ENCODE measurements at places on chromosomes 7 and 10.

DNA sequence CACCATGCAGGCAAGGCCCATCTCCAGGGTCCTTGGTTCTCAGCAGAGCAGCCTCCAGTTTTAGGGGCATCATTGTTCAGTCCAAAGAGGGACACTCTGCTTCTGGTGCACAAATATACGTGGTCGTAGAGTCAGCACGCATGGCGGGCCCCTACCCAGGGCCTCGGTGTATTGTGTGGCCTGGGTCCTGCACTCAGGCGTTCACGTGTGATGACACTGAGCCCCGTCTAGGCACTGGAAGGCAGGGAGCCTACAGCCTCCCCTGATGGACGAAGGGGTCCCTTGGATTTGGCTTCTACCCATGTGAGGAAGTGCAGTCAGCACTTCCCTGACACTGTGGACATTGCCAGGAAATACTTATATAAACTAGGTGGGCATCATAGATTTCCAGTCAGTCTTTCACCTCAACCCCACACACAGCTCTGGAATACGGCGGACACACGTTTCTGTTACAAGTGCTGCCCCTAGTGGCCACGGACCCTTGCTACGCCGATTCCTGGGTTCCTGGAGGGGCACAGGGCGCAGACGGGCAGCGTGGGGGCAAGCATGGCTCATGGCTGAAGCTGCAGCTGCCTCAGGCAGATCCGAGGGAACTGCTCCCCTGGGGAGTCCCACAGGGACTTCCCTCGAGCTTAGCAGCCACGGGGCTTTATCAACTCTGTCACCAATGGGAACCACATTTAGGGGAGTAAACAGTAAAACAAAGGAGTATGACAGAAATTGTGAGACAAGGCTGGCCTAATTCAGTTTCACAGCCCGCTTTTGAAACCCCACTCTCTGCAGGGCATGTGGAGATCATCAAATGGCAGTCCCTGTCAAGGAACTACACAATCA, 25.4 kb downstream of the AIFM2 start:
- DNase-seq, result no peak

- no peak for DNase-seq
These were observed 149.5 kb downstream of the FAM107B start for GRCh38 chr10:14625192-14625631.

- DNase-seq, result no peak
These were observed 51.1 kb upstream of the MEOX2 start for GRCh38 chr7:15737601-15738000.

GRCh38 chr10:583433-583832, 106.0 kb downstream of the DIP2C start:
- DNase-seq, result no peak

DNA sequence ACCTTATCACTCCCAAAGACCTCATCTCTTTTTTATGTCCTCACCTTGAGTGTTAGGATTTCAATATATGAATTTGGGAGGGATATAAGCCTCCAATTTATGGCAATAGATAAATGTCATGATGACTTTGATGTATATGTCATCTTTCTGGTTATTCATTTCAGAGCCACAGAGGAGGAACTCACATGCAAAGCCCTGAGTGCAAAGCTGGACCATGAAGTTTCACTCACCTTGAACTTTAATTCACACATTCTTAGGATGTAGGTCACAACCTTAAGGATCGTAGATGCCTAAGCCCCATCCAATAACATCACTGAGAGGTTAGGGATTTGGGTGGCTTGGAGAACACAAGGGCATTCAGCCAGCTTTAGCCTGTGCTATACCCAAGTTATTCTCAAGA, 81.9 kb upstream of the ZPBP start:
- DNase-seq, result no peak

GRCh38 chr10:24358022-24358421, 149.1 kb downstream of the KIAA1217 start:
- DNase-seq, result no peak

GRCh38 chr10:74150204-74150989, at the start of gene AP3M1:
Gene AP3M1, minus strand, starts transcription at chr10:74150828. Its CDS starts 12,449 bp downstream, at chr10:74138379.
- DNase-seq, result peak; percentile 78

DNA sequence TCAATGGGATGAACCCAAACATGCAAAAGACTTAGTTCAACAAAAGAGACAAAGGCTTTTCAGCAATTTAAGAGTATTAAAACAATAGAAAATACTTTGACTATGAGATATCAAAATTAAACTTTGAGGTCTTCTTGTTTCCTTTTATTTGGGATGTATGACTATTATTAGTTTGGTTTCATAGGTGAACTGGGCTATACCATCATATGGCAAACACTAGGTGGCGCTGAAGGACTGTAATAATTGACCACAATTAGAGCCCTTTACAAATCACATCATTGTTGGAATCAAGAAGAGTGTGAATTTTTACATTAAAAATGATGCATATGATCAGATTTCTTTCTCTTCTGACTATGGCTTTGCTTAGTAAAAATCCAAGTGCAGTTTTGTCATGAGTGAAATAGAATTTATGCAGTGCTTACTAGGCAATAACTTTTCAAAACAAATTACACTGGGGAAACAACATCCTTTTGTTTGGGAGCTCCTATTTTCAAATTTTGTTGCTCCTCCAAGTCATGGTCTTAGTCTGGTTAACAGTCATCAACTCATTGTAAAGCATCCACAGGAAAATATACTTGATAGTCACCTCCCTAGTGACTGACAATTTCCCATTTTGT, 14.7 kb upstream of the NXPH1 start:
- peak; percentile 65 for DNase-seq

GRCh38 chr7:2477447-2478398, 1.5 kb upstream of the GRIFIN start:
- DNase-seq, result no peak

DNA sequence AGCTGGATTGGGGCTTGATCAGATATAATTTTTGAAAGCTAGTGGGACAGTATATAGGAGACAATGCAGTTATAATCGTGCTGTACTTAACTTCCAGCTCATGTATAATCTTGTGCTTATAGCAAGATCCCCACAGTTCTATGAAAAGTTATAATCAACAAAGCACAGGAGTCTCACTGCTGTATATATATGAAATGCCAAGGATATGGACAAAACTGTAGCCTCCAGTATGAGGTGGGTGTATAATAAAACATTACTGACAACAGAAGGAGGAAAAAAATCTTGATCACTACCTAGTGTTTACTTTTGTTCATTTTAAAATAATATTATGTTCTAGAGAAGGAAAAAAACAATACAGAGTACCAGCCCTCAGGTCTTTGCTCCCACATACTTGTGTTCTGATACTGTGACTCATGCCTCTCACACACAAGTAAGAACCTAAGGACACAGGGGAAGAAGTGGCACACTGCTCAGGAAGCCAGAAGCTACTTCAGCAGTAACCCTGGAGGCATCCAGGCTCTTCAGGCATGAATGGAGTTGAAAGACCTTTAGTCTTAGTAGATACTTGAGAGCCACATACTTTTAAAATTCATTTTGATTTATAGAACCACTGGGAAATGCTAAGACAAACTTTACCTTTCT, 265.7 kb upstream of the IMMP2L start:
- DNase-seq, result no peak

DNA sequence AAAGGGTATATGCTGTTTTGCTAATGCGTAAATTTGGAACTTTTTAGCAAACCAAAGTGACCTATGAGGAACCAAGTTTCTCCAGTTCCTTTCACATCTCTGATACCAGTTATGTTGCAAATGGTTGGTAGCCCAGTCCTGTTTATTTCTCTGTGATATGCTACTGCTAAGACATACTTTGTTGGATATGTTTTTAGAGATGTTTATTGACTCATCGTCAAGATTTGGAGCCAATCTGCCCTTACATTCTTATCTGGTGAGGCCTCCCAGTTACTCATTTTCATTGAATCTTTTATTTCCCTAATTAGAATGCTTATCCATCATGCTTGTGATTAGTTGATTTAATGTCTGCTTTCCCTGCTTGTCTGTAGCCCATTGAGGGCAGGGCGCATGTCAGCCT, 58.9 kb downstream of the LRGUK start:
- DNase-seq, result no peak

- DNase-seq, result no peak
These were observed 31.2 kb downstream of the FOXK1 start for GRCh38 chr7:4713183-4713784.

GRCh38 chr7:100598425-100598824, 3.7 kb upstream of the PCOLCE start:
- DNase-seq, result no peak

DNA sequence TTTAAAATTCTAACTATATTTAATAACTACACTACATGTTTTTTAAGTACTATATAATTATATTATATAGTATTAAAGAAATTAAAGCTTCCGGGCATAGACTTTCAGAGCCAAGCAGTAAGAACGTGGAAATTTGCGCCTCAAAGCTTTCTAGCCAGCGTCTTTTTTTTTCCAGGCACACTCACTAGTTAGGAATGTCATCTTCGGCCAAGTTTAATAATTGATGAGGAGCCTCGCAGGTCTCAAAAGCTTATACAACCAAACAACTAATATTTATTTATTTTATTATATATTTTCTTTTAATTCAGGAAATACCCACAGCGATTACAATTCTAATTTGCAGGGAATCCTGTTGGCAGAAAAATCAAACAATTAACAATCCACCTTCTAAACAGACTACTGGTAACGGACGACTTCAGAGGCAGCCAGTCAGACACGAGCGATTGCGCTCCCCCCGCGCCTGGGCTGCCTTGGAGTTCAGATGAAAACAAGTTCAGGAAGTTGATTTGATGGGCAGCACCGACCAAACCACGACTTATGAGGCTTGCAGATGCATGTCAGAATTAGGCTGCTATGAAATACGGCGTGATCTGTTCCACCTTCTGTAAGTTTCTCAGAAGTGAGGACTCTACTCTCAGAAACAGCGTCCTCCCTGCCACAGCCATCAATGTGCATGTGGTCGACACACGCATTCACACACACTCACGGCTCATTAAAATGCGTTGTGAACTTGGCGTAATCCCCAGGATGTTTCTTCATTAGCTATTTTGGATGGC, 431.8 kb upstream of the MGMT start:
- DNase-seq, result no peak

GRCh38 chr7:134693256-134693655, 46.6 kb downstream of the BPGM start:
- no peak for DNase-seq

- no peak for DNase-seq
These were observed 105.1 kb upstream of the GPR22 start for GRCh38 chr7:107364787-107365186.

GRCh38 chr7:120941856-120942255, 8.7 kb upstream of the ING3 start:
- DNase-seq, result no peak

GRCh38 chr10:10919976-10920375, 97.7 kb upstream of the CELF2 start:
- no peak for DNase-seq

DNA sequence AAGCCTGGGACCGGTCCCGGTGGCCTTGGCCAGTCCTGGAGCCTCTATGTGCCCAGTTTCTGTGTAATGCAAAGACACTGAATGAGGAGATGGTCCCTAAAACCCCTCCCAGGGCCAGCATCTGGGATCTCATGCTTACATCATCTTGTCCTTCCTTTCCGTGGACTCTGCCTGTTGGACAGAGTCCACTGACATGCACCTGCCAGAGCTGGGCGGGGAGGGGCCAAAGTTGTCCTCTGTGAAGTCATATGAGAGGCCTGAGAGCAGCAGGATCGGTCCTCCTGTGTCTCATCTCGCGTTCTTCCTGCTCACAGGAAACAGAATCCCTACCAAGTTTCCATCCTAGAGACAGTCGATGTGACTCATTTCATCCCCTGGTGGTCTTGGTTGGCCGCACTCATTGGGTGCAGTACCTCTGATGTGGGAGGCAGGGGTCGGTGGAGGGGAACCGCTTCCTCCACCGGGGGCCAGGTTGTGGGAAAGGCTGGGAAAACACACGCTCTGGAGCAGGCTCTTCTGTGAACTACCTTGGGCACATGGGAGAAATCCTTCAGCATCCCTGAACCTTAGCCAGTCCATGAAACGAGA, 389.6 kb upstream of the PODXL start:
- no peak for DNase-seq

- peak; percentile 3 for DNase-seq
These were observed 514 bp downstream of the RNF216 start for GRCh38 chr7:5780801-5781496.

GRCh38 chr7:94382132-94382531, 12.6 kb upstream of the COL1A2 start:
- no peak for DNase-seq

- DNase-seq, result no peak
These were observed 100.0 kb upstream of the KCNMA1 start for GRCh38 chr10:77737608-77738007.

GRCh38 chr10:21820952-21821351, 182.6 kb downstream of the DNAJC1 start:
- no peak for DNase-seq

DNA sequence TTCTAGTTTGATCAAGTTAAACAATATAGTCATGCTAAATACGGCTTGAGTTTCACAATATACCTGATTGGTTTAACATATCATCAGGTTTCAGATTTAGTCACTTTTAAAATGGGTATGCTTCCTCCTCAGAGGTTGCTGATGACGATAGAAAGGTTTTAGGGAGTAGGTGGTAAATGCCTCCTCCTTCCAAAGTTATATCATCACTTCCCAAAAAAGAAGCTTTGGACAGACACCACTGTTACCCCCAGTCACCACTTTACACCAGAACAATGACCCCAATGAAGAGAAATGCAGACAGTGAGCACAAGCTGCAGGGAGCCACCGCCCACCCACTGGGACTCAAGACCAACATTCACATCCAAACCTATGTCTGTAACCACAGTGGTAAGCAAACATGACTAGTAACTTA, 244.6 kb downstream of the SORCS1 start:
- no peak for DNase-seq

GRCh38 chr10:108031505-108031904, 867.0 kb upstream of the SORCS1 start:
- DNase-seq, result no peak

- DNase-seq, result no peak
These were observed 14.7 kb downstream of the LRRC18 start for GRCh38 chr10:48924988-48925387.

DNA sequence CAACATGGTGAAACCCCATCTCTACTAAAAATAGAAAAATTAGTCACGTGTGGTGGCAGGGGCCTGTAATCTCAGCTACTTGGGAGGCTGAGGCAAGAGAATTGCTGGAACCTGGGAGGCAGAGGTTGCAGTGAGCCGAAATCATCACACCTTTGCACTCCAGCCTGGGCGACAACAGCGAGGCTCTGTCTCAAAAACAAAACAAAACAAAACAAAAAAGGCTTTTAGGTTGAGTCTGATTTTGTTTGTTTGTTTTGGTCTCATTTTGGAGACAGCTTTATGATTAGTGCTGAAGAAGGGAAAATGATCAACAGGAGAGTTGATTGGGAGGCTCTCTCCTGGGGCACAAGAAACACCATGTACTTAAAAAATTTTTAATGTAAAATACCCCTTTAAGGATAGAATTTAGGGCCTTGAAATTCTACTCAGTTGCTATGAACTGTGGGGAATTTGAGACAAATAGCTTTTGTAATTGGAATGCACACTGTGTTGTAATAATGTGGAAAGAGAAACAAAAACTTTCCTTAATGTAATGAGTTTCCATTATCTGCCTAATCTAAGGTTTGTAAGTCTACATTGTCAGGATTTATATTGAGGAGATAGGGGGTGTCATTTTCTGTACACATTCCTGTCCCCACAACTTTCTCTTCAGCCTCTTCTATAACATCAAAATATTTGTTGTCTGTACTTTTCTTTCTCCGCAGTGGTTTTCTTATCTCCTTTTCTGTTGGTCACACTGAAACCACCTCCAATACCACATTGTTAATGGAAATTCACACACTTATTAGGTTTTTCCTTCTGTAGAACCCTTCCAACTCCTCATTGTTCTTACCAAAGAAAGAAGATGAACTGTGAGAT, 41.3 kb downstream of the ARID5B start:
- DNase-seq, result no peak
